ENCODE measurements at places on chromosomes 4 and X.

- peak; percentile 59 for DNase-seq
These were observed at the start of gene GPR78 for GRCh38 chr4:8580321-8581093. Gene GPR78, plus strand, starts transcription at chr4:8580392. Its CDS starts 591 bp downstream, at chr4:8580983.

GRCh38 chr4:124151031-124151430 lies 561.5 kb downstream of the ANKRD50 start:
- no peak for DNase-seq

DNA sequence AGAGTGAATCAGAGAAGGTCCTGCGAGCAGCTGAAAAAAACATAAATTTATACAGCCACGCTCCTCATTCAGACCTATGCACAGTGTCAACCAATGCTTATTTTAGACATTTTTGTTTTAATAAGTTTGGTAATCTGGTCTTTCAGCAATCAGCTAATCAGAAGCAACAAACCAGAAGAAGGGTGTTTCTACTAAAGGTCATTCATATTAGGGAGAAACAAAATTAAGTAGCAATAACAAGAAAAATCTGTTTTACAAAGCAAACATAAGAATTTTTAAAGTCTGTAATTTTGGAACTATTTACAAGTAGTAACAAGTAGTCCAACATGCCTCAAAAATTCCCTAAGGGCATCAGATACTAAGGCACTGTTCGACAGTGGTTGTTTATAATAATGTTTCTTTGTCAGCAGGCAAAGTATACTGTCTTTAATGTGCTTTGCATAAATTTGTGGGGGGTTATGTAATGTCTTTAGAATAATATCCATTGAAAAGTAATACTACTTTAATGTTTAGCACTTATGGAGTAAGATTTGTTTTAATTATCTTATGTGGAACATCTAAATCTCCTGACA lies 82.8 kb downstream of the PHOX2B start:
- DNase-seq = no peak

DNA sequence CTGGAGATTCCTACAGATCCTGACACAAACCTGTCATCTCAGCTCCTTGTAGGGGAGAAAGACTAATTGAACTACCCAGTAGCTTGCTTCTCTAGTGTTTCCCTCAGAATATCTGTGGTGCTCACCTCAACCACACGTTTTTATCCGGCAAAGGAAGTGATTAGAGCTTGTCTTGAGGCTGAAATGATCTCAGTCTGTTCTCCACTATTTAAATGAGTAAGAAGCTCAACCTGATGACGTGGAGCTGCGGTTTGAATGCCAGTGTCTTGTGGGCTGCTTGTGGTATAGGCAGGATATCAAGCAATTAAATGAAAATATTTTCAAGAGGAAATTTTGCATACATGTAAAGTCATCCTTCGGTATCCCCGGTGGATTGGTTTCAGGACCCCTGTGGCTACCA lies 270.2 kb downstream of the TLL1 start:
- DNase-seq = peak; percentile 3

DNA sequence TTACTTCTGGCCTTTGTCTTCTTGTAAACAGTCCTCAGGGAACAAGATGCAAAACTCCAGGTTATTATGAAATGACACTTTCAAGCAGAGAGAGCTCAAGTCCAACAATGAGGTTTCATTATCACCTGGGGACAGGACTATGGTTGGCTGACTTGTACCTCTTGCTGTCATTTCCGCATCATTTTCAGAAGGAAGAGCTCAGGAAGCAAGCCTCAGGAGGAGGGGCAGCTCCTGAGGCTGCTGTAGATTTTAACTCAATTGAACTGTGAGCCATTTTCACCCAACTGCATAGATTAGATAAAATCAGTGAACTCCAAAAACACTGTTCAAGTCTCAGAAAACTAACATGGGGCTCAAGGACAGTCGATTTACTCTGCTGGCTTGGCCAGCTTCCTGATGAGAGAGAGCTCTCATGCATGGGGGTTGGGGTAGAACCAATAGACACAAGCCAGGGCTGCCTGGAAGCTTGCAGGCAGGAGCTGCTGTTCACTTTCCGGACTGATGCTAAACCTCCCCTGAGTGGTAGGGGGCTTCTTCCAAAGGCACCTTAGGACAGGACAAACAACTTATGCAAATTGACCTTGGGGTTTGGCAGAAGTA lies 23.6 kb downstream of the TMEM255A start:
- DNase-seq = no peak

- peak; percentile 42 for DNase-seq
These were observed 840 bp upstream of the CLCN3 start for GRCh38 chr4:169619518-169619957.
